Tibial nerve (tissue), 4 donors: ENCODE measurements at places on chromosomes 12 and 14. TPM values are rescaled to one million over a fixed set of nuclear protein-coding genes. Genes with fewer than 3 reads are reported as not detected.
A peak's percentile ranks its signal among the peaks of the same experiment; 100 is the strongest.

DNA sequence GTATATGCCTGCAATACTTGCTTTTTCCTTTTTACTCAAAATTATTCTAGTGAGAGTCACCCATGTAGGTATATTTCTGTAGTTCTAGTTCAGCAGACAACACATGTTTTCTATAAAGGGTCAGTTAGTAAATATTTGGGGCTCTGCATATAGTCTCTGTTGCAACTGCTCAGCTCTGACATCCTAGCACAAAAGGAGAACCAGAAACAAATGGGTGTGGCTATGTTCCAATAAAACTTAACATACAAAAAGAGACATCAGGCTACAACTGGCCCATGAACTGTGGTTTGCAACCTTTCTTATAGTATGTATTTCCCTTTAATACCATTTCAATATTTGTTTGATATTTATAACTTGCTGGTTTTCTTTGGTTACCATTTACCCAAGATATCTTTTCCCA is 11.9 kb downstream of the NT5DC3 start:
- DNase-seq = no peak

DNA sequence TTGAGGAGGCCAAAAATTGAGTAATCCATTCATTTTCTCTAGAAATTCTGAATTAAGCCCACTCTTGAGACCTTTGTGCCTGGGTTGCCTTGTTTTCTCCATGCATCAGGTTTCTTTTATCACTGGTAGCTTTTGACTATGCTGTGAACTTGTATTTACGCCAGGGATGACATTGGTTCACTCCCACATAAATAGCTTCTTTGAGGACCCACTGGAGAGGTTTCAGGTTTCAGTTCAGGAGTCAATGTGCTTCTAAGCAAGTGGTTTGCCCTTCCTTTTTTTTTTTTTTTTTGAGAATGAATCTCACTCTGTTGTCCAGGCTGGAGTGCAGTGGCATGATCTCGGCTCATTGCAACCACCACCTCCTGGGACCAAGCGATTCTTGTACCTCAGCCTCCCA is 10.2 kb upstream of the SLC17A8 start:
- DNase-seq = no peak

GRCh38 chr14:99224116-99224910 is 47.7 kb downstream of the BCL11B start:
- no peak for DNase-seq

ACOT4 gene
- 3.3 TPM for total RNA-seq

GRCh38 chr12:75935539-75936242 is 95.9 kb downstream of the PHLDA1 start:
- no peak for DNase-seq

SYNE3 gene
- 97.0 TPM for total RNA-seq

- DNase-seq = peak; percentile 83
Observed at GRCh38 chr14:22099942-22100763, 426.5 kb upstream of the OR4E1 start.

DNA sequence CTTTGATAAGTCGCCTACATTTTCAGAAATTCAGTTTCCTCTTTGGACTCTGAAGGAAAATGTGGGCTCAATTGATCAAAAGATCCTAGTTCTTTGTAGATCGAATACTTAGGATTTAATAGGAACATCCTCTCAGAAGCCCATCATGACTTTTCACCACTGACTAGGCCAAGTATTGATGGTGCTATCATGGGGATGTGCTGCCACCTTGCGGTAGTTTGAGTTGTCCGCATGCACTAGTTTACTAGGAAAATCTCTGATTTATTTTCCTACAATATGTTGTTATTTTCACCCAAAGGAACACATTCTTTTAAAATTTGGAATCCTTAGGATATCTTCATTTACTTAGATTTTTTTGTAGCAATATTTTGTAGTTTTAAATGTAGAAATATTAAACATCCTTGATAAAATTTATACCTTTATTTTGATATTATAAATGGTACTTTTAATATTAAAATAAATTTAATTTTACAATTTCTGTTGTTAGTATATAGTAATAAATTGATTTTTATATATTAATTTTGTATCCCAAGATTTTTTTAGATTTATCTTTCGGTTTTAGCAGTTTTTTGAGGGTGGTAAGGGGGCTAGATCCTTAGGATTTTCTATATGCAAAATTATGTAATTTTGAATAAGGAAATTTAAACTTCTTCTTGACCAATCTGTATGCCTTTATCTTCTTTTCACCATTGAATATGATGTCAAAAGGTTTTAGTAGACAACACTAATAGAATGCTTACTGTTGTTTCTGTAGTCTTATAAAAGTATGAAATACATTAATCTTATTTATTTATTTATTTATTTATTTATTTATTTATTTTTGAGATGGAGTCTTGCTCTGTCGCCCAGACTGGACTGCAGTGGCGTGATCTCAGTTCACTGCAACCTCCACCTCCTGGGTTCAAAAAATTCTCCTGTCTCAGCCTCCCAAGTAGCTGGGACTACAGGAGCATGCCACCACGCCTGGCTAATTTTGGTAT is 52.9 kb upstream of the OR9K2 start:
- DNase-seq = peak; percentile 84

SUDS3 gene
- total RNA-seq = 39.0 TPM

GRCh38 chr12:14911131-14911530 is 25.5 kb upstream of the MGP start:
- DNase-seq = no peak

GRCh38 chr12:112314981-112315380 is 67.2 kb downstream of the HECTD4 start:
- no peak for DNase-seq
